Nephron progenitor cell (in vitro differentiated cells): ENCODE measurements at places on chromosomes 1 and 21.

DNA sequence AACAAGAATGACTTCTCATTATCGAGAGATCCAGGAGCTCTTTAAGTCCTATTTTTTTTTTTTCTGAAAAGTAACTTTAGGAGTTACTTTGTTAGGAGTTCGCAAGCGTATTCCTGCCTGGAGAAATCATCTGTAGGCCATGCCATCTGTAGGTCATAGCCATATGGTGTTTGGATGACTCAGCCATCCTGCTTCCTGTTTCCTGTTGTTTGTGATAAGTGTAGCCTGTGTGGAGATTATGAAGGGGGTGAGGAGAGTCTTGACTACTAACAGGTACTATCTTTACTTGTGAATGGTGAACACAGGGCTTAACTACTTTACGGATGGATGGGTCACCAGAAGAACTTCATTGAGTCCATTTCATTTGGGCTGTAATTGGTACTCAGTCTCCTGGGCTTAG lies 327.2 kb downstream of the PTPRU start:
- no peak for DNase-seq

- DNase-seq: no peak
Measured at GRCh38 chr1:70156529-70157120, 48.8 kb downstream of the LRRC40 start.

DNA sequence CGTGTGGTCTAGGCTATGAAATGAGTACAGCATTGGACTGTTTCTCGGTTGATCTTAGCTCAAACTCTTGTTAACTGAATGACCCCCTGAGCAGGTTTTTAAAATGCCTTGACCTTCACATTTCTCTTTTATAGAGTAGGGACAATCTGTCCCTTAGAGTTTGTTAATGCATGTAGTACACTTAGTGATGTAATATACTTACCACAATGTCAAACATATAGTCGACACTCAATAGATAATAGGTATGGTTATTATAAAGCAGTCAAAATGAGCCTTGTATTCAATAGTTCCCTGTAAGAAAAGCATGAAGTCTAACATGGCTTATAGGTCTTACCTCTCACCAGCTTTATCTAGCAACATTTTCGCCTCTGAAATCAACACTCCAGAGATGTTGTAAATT lies 161.0 kb upstream of the RUNX1 start:
- DNase-seq: no peak

- no peak for DNase-seq
Measured at GRCh38 chr21:18298228-18298627, 53.6 kb downstream of the CHODL start.

DNA sequence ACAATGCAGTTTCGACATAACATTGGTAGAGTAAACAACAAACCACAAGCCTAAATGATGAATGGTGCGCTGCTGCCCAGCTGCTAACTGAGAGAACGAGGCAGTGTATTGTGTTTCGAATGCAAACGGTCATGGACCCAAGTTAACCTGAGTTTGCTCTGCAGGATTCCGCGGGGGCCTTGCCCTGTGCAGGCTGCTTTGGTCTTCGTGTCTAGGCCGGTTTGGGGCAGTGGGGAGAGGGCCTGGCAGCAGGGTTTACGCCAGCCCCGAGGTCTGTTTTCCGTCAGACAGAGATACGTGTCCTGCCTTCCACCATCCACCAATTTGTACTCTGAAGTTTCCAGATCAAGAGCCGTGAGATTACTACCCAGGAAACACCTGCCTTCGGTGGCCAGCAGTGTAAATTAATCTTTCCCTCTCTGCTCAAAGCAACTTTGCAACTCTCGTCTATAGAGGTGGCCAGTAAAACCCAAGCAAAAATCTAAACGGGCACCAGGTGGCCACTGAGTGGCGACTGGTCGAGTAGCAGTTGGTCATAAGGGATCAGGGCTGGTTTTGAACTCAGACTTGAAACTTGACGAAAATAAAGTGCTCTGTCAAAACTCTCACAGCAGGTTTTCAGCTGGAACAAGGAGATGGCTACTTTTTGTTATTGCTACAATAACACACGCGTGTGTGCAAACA lies 6.3 kb upstream of the PRDM15 start:
- no peak for DNase-seq

GRCh38 chr1:1205769-1206375 lies 520 bp downstream of the TNFRSF18 start:
- no peak for DNase-seq

GRCh38 chr1:27427329-27427728 lies 34.9 kb downstream of the GPR3 start:
- no peak for DNase-seq

DNA sequence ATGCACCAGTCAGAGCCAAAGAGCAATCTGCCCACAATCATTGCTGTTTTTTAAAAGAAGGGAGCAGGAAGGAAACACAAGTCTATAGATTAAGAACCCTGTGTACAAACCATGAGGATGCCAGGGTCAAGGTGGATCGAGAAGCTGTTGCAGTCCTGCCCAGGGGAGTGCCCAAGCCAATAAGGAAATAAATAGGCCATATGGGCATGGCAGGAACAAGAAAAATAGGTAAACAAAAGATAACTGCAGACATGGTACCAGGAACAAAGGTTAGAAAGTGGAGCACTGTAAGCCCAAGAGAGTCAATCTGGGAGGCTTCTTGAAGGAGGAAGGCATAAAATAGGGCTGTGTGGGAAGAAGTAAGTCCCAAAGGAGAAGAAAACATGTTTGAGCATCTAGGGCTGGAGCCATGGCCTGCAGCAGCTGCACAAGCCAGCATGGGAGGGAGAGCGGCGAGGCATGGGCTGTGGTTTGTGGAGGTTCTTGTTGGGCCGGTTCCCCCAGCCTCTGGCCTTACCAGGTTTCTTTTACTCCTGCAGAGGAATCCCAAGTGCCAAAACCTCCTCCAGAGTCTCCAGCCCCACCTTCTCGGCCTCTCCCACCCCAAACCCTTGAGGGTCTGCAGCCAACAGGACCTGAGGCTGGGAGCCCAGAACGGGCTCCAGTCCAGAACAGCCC lies 13.6 kb downstream of the INAVA start:
- DNase-seq: no peak

DNA sequence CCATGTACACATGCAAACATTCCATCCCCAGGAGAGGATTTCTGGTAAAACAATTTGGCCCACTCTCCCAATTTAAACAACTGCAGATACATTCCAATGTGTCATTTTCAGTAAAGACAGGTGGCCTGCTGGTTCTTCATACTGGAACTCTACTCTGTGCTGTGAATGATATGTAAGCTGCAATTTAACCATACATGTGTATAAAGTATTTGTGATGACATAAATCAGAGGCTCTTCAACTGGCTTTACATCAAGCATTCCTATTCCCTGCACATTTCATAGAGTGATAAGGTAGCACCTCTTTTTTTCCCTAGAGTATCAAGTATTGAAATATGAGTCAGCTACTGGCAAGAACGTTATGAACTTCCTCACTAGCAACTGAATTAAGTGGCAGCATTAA lies 649.5 kb upstream of the ADGRL2 start:
- no peak for DNase-seq

GRCh38 chr21:28871388-28872010 lies 121.2 kb downstream of the LTN1 start:
- no peak for DNase-seq

DNA sequence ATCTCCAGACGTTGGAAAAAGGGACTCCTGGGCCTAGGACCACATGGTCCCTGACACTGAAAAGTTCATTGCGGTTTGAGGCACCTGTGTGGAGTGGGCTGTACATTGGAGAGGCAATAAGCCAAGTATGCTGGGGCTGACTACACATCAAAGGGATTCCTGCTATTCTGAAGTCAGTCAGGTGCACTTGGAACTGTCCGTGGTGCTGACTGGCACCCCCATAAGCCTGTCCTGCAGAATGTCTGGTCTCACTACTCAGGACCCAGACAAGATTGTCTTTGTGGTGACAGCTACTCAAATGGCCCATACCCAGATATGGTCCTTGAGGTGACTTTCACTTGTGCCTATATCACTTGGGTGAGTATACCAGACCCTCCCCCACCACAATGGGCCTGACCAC lies 150.6 kb downstream of the RWDD3 start:
- DNase-seq: peak; percentile 91

GRCh38 chr1:206679738-206680211 lies 4.9 kb upstream of the MAPKAPK2 start:
- DNase-seq: no peak

DNA sequence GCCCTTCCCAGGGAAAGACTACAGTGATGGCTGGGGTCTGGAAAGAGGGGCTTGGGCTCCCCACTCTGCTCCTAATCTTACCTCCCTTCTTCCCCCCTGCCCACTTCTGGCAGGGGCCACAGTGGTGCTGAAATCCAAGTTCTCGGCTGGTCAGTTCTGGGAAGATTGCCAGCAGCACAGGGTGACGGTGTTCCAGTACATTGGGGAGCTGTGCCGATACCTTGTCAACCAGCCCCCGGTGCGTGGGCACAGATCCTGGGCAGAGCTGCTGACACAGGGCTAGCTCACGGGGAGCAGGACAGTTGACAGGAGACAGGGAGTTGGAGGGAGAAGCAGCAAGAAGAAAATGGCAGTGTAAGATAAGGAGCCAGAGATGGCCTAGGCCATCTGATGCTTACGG lies 2.4 kb downstream of the SLC27A3 start:
- no peak for DNase-seq

DNA sequence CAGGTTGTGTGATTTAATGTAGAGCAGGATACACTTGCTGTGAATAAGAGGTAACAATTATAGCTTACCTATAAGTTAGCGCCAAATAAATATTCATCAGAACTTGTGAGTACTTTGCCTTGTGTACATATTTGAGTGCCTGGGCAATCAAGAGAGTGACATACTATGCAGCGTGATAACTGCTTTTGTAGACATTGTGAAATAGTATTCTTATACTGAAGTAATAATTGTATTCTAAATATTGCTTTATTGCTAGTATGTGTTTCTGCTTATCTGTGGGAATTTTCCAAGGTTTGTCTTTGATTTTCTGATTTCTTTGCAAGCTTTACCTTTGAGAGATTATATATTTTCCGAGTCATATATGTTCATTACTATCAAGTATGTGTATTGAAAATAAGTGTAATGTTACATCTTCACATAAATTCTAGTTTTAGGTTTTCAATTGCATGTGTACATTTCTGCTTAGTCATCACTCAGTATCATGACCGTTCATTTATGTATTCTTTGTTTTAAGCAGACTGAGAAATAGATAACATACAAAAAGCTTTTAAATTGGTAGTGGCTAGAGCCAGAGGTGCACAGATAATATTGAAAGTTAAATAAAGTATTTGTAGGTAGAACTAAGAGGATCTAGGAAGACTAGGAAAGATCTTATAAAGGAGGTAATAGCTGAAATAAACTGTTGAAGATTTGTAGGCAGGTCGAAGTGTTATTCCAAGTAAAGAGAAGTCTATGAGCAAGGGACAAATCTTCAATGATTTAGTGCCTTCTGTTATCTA lies 19.5 kb downstream of the USP25 start:
- DNase-seq: no peak

- DNase-seq: no peak
Measured at GRCh38 chr1:235011599-235012435, 116.8 kb downstream of the TOMM20 start.

GRCh38 chr1:119882132-119883049 lies 13.9 kb downstream of the ADAM30 start:
- DNase-seq: no peak
